Activated CD8-positive, alpha-beta T cell treated with anti-CD3 and anti-CD28 coated beads for 36 hours (primary cell): ENCODE measurements at places on chromosomes 3 and 15. TPM values are rescaled to one million over a fixed set of nuclear protein-coding genes. Genes with fewer than 3 reads are reported as not detected.

- no peaks in the 10 kb centered on the region for H3K27me3 ChIP-seq
- no peak overlapping the region for H3K27ac ChIP-seq
- H3K4me3 ChIP-seq: no peak overlapping the region
- H3K36me3 ChIP-seq: no peaks in the 10 kb centered on the region
Measured at GRCh38 chr15:23854912-23855659, 168.0 kb upstream of the NDN start.

DNA sequence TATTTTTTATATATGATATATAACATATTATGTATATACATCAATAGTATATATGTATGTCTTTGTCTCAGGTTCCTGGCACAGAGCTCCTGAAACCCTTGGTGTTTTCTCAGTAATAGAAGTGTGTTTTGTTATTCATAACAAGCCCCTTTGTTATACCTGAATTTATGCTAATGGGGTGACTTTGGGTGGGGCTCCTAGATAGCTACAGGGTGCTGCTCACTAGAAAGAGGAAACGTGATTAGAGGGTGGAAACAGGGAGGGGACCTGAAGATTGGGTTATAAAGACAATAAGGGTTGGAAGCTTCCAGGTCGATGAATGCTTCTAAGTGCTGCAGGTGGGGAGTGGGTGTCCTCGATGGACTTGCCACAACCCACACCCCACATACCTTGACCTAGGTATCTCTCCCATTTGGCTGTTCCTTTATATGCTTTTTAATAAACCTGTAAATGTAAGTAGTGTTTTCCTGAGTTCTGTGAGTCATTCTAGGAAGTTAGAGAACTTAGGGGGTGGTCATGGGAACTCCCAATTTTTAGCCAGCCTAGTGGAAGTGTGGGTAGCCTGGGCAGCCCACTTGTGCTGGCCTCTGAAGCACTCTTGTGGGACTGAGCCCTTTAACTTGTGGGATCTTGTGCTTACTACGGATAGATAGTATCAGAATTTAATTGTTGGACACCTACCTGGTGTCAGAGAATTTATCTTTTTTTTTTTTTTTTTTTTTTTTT lies 36.9 kb upstream of the C15orf39 start:
- H3K27me3 ChIP-seq: peaks cover 2% of the 10 kb centered on the region
- DNase-seq: no peak
- no peak overlapping the region for H3K27ac ChIP-seq
- no peak overlapping the region for H3K4me3 ChIP-seq
- H3K36me3 ChIP-seq: no peaks in the 10 kb centered on the region
- H3K4me1 ChIP-seq: peaks cover 10% of the 10 kb centered on the region

GRCh38 chr15:28082891-28083684 lies 16.0 kb downstream of the OCA2 start:
- peaks cover 14% of the 10 kb centered on the region for H3K27me3 ChIP-seq
- H3K27ac ChIP-seq: no peak overlapping the region
- DNase-seq: no peak
- no peak overlapping the region for H3K4me3 ChIP-seq
- peaks cover 8% of the 10 kb centered on the region for H3K4me1 ChIP-seq

DNA sequence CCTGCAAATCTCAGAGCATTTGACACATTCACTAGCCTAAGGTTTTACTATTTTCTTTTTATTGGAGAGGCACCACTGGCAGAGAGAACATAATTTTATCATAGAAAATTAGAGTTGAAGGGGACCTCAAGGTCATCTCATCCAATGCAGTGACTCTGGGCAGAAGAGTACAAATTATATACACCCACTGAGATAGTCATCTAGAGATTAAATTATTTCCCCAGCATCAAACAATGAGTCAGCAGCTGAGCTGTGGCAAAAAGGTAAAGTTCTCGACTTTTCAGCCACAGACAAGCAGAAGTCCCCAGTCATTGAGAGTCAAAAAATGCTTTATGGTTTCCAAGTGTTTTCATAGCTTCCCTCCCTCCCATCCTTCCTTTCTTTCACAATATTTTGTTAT lies 39.3 kb upstream of the SEMA6D start:
- H3K27ac ChIP-seq: no peak overlapping the region
- no peaks in the 10 kb centered on the region for H3K4me1 ChIP-seq
- H3K4me3 ChIP-seq: no peak overlapping the region

DNA sequence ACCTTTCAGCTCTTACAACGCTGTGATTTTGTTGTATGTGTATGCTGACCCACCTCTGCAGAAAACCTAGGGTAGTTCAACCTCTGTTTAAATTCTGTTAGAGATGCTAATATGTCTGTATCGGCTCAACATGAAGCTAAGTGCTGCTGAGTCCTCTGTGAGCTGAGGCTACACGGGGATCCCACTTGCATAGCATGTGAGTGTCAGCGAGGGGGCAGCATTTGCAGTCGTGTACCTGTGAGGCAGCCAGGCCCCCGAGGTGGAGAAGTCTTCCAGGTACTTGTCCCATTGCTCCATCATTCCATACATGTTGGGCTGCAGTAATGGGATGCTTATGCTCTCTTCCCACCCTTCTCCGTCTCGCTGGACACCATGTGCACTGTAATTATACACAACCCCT lies 3.7 kb downstream of the MKRN2OS start:
- DNase-seq: no peak
- H3K27ac ChIP-seq: no peak overlapping the region
- no peaks in the 10 kb centered on the region for H3K36me3 ChIP-seq

GRCh38 chr3:40185029-40185695 lies 124.3 kb upstream of the EIF1B start:
- H3K36me3 ChIP-seq: no peaks in the 10 kb centered on the region
- peaks cover 2% of the 10 kb centered on the region for H3K27me3 ChIP-seq
- H3K27ac ChIP-seq: no peak overlapping the region
- peaks cover 2% of the 10 kb centered on the region for H3K4me1 ChIP-seq

The ISLR2 gene
- not detected for total RNA-seq

The ST3GAL6 gene
- total RNA-seq: not detected

The TRH gene
- not detected for total RNA-seq
